Endothelial cell (in vitro differentiated cells): ENCODE measurements at places on chromosomes 16 and 17.

- no peak for DNase-seq
Observed at GRCh38 chr16:29644973-29645693, 17.9 kb upstream of the SPN start.

GRCh38 chr16:57742543-57742942 is 7.0 kb downstream of the KATNB1 start:
- DNase-seq, result no peak

- DNase-seq, result no peak
Observed at GRCh38 chr16:9658164-9658563, 524.1 kb downstream of the GRIN2A start.

GRCh38 chr17:41417576-41418015 is 6.8 kb downstream of the KRT37 start:
- DNase-seq, result peak; percentile 30

- no peak for DNase-seq
Observed at GRCh38 chr17:35870906-35871819, 2.5 kb upstream of the HEATR9 start.

GRCh38 chr17:58148609-58149008 is 425 bp downstream of the OR4D1 start:
- DNase-seq, result no peak

DNA sequence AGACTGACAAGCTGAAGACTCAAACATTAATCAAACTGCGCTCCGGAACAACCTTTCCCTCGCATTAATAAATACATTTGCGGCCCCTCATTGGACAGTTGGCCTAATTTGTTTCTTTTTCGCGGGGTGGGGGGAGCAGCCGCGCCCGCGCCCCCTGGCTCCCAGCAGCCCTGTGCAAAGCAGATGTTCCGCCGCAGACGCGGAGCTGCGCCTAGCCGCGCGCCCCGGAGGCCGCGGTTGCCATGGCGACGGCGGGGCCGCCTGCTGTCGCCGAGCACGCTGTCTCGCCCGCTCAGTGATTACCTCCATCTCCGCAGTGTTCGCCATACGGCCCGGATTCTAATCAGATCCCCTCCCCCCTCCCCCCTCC is 25.5 kb downstream of the COPZ2 start:
- DNase-seq, result peak; percentile 48
